ENCODE measurements at places on chromosomes 1 and 21.

GRCh38 chr1:12344596-12345349 is 114.9 kb downstream of the VPS13D start:
- DNase-seq: no peak

- DNase-seq: peak; percentile 77
These were observed 37.4 kb downstream of the VANGL1 start for GRCh38 chr1:115679141-115679611.

DNA sequence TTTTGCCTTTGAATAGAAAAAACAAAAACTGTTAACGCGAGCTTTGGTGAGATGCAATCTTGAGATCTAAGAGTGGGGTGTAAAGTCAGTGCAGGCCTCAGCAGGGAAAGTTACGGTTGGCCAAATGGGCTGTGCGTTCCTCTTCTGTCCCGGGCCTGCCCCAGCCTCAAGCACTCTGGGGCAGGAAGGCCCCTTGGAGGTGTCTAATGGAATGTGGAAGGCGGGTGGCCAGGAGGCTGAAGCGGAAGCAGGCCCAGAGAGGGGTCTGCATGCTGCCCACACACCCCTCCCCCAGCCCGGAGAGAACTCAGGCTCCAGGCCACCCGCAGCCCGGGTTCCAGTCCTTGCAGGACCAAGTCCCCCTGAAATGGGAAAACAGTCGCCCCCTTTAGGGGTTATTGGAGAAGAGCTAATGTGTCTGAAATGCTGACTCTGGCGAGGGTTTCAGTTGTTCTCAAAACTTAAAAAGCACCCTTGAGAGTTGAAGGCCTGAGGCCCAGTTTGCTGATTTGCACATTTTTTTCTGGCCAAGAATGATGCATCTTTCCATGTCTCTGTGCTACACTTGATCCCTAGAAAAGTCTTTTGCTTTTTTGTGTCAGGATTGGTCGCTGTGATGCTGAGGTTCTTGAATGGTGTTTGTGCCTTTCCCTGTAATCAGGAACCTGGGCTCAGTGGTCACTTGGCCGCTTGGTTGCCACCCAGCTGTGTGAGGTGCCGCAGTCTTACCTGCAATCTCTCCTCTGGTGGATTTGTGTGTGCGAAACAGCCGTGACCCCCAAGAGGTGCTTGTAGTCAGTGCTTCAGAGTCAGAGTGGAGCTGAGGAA is 2.0 kb downstream of the COL18A1 start:
- DNase-seq: no peak

DNA sequence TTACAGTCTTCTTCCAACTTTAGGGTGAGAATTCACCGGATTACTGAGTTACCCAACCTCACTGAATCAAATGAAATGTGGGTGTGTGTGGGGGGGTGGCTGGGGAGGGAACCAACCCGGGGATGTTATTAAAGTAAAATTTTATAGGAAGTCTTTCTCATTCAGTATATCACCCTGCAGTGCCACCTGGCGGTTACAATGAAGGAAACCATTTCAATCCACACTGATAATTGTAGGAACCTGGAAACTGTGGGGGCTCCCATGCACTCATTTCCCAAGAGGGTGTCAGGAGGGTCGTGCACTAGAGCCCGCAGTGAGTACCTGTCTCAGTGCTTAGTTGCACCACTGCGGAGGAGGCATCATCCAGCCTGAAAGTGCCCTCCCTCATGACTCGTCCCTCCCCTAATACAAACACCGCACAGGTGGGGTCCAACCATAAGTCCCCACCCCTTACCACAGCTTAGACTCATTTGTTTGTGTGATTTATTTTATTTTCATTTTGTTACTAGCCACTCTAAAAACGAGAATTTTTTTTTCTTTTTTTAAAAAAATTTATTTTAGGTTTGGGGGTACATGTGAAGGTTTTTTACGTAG is 29.1 kb upstream of the IGSF5 start:
- peak; percentile 43 for DNase-seq

GRCh38 chr1:101025283-101025656 is 314 bp downstream of the DPH5 start:
- DNase-seq: peak; percentile 37

GRCh38 chr1:31651766-31652165 is 7.1 kb upstream of the PEF1 start:
- no peak for DNase-seq

GRCh38 chr1:172753964-172754363 is 95.1 kb downstream of the FASLG start:
- no peak for DNase-seq

Measured in iris pigment epithelial cell (primary cell).